ENCODE measurements at places on chromosomes 11 and 22.

GRCh38 chr11:45621588-45621987 lies 43.8 kb downstream of the CHST1 start:
- DNase-seq = no peak

DNA sequence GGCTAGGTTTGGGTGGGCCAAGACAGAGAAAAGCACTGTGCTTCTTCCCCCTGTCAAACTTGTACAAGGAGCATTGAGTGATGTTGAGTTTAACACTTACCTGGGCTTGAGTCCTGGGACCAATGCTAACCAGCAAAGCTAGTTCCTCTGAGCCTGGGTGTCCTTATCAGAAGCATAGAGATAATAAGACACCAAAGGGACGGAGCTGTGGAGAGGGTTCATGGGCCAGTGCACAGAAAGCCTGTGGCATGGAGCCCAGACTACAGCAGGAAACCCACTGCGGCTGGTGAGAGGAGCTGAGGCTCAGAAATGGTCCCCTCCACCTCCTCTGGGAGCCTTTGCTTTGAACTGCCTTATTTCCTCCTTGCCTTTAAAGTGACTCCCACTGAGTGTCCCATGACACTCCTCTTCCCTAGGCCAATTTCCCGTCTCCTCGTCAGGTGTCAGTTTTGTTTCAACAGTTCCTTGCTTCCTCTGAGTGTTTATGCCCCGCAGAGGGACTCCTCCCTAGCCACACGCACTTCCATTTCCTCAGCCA lies 9.4 kb downstream of the SLCO2B1 start:
- DNase-seq = no peak

DNA sequence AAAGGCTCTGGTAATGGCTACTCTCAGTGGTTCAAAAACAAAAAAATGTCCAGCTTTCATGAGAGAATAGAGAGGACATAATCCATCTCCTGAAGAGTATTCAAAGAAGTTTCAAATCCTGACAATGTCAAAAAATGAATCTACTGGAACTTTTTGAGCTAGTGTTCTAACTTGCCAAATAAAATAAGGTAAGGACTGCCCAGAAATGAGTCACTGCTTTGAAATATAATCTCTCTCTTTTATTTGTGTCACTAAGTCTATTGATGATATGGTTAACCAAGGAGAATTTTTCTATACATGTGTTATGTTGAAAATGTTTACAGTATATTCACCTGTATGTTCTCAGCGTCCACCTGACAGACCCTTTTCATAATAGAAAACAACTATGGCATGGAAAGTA lies 3.4 kb downstream of the GUCY1A2 start:
- no peak for DNase-seq

DNA sequence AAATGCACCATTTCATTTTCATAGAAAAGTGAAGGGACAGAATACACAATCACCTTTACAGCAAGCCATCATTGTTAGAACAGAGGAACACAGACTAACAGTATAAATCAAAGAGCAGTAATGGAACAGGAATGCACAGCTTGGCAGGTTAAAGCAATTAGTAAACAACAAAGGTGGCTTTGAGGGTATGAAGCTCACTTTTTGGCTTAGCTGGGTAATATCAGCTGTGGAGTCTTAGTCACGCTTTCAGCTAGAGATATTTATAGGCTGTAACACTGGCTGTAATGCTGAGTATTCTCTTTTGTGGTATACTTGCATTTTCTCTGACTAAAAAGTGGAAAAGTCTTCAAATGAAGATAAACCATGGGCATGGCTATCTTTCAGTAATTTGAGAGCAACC lies 1780.5 kb downstream of the LRRC4C start:
- DNase-seq = no peak

DNA sequence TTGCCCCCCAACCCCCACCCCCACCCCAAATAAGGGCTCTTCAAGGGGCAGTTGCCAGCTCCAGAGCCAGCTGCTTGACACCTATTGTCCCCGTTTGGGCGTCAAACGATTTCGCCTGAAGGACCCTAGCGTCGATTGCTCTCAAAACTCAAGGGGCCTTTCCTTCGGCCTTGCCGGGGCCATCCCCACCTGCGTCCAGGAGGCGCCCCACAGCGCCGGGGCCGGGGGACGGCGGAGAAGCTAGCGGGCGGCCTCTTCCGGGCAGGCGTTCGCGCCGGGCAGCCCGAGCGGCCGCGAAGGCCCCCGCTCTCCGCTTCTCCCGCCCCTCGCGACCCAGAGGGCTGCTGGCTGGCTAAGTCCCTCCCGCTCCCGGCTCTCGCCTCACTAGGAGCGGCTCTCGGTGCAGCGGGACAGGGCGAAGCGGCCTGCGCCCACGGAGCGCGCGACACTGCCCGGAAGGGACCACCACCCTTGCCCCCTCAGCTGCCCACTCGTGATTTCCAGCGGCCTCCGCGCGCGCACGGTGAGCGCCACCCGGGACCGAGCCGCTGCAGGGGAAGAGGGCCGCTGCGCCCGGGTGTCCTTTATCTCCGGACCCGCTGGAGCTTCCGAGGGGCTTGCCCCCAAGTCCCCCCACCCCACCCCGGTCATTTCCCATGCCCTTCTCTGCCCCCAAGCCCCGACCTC lies at the start of gene CAPRIN1:
TSS of gene CAPRIN1 (plus strand) at position 383 of the 687 bp plus-strand sequence. CDS start 690 bp downstream, outside the sequence.
- DNase-seq = peak; percentile 90

- no peak for DNase-seq
These were observed 359.5 kb downstream of the SHANK2 start for GRCh38 chr11:70892889-70893288.

DNA sequence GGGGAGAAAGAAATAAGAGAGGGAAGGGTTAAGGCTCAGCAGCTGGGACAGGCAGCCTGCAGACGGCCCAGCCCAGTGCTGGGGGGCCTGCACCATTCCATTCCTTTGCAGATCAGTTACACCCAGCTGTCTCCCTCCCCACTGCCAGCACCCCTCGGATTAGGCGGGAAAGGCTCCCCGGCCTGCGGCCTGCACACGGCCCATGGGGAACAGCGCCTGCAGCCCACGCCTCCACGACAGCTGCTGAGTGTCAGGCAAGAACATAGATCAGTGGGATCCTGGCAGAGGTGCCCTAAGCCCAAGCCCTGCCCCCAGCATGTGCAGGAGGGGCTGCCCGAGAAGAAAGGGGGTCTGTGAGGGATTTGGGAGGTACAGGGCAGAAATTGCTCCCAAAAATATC lies 65.8 kb upstream of the MYOD1 start:
- DNase-seq = no peak

- no peak for DNase-seq
These were observed 162.4 kb upstream of the SYN3 start for GRCh38 chr22:33220476-33221080.

DNA sequence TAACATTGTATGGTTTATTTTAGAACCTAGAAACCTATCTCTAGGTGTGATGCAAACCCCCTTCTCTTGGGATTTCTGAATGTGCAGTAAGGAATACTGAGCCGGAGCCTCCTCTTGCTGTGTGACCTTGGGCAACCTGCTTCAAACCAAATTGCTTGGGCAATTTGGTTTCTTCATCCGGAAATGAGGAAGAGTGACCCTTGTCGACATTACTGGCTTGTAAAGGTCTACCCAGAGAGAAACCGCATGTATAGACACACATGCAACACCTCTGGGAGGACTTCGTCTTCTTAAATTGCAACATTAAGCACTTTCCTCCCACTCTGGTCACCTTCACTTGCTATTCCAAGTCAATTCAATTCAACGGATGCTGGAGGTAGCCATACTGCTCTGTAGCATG lies 19.6 kb upstream of the TP53I11 start:
- DNase-seq = no peak

DNA sequence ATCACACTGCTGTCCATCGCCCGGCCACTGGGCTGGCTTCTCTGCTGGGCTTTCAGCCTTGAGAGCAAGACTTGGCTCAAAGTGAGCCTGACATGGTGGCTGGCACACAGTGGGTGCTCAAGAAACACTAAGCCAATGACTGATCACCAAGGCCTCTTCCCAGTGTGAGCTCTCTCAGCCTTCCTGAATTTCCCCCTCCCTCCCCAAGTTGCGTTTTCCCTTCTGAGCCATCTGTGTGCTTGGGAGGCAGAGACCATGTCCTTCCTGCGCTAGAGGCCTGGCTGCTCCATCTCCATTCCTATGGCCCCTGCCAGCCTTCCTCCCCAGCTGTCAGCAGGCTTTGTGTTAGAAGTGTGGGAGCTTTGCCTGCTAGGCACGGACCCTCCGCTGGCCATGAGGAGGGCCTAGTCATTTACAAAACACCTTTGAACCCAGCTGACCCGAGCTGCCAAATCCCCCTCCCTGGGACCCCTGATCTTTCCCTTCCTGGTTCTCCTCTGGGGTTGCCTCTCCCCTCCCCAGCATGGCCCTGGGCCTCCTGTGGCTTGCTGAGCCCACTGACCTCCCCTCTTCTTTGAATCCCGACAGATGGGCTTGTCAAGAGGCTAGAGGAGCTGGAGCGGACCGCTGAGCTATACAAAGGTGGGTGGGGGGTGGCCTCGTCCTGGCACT lies 13.2 kb downstream of the PICK1 start:
- no peak for DNase-seq

DNA sequence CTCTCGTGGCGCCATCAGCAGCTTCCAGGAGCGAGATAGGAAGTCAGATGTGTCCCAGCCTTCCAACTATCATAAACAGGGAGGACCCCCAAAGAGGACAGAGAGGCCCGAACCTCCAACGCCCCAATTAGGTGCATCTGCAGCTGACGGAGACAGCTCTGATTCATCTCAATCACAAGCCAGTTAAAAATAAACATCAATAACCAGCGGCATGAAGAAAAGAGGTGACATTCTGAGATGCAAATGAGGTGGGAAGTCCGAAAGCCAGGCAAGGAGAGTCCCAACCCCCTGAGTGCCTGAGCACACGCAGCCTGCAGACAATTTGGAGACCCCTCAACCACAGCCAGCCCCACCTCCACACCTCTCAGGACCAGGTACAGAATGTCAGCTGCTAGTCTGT lies 28.1 kb upstream of the IGSF9B start:
- DNase-seq = no peak

DNA sequence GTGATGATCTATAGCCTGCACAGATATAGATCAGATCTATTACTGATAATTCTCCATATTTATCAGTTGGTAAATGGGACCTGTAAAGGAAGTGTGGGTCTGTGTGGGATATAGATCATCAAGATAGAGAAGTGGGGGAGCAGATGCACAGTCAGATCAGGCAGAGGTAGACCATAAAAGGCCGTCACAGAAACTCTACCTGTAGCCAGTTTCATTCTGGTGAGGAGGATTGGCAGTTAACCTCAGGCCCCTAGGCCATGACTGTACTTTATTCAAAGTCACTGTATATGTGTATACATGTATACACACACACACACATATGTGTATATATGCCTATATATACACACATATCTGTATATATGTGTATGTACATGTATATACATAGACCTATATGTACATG lies 69.1 kb downstream of the ADM start:
- DNase-seq = no peak

DNA sequence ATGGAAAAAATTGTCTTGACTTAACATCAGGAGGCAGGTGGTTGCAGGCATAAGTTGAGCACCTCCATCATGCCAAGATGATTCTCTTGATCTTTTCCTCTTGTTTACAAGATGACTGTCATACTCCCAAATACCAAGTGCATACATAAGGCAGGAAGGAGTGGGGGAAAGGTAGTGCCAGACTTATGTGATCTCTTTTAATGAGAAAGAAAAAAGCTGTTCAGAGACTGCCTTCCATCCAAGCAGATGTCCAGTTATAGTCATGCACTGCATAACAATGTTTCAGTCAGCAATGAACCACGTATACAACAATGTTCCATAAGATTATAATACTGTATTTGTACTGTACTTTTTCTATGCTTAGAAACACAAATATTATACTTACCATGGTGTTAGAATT lies 135.7 kb downstream of the EHF start:
- DNase-seq = no peak

DNA sequence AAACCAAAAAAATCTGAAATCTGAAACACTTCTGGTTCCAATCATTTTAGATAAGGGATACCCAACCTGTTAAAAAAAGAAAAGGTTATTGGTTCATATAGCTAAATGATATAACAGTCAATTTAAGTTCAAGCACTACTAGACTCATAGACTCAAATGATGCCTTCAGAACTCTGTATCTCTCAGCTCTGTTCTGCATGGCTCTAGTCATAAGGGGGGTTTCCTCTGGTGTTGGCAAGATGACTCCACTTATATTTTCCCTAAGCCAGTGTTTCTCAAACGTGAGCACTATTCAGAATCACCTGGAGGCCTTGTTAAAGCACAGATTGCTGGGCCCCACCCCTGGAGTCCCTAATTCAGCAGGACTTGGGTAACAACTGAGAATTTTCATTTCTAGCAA lies 11.5 kb upstream of the RRAS2 start:
- no peak for DNase-seq

DNA sequence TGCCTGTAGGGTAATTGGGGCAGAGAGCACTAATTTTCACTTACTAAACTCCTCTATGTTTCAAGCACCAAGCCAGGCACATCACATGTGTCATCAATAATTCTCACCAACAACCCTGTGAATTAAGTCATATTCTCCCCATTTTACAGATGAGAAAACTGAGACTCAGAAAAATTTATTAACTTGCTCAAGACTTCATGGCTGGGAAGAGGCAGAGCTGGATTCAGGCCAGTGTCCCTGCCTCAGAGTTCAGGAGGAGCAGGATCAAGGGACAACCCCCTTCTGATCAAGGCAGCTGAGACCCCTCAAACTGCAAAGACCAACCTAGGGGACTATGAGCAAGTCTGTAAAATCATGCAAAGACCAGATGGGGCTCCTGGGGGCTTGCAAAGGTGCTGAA lies 2.1 kb downstream of the SMIM35 start:
- DNase-seq = no peak

DNA sequence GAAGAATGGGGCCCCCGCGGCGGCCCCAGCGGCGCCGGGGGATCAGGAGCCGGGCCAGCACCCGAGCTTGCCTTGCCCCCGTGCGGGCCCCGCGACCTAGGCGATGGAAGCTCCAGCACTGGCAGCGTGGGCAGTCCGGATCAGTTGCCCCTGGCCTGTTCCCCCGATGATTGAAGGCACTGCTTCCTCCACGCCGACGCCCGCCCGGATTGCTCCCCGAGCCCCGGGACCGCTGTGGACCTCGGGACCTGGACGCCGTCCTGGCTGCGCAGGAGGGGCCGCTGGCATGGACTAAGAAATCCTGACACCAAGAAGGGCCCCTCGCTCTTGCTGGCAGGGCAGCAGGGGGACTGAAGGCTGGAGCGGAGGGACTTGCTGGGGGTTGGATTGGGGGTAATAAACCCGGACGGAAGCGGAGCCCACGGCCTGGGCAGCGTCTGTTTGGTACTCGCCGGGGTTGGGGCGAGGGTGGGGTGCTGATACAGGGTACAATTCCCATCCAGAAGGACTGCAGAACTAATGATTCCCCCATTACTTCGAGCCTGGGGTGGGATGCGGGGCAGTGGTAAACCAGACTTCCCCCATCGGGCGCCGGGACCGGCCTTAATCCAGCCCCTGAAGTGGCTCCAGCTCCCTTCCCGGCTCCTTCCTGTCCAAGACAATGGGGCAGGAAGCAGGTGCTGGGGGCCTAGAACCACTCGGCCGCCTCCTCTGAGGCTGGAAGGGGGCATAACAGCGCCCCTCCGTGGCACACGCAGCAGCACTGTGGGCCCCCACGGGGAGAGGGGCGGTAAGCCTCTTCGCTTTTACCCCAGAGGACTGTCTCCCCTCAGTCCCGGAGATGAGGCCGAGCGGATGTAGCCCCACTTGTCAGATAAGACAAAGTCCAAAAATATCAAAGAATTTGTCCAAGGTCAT lies 1.0 kb downstream of the CCDC85B start:
- peak; percentile 23 for DNase-seq

- no peak for DNase-seq
These were observed 7.1 kb downstream of the CASP12 start for GRCh38 chr11:104891135-104891534.

GRCh38 chr11:78773492-78773891 lies 198.8 kb upstream of the NARS2 start:
- no peak for DNase-seq
